Testis (tissue), 5 donors: ENCODE measurements at places on chromosomes 3 and 15.

DNA sequence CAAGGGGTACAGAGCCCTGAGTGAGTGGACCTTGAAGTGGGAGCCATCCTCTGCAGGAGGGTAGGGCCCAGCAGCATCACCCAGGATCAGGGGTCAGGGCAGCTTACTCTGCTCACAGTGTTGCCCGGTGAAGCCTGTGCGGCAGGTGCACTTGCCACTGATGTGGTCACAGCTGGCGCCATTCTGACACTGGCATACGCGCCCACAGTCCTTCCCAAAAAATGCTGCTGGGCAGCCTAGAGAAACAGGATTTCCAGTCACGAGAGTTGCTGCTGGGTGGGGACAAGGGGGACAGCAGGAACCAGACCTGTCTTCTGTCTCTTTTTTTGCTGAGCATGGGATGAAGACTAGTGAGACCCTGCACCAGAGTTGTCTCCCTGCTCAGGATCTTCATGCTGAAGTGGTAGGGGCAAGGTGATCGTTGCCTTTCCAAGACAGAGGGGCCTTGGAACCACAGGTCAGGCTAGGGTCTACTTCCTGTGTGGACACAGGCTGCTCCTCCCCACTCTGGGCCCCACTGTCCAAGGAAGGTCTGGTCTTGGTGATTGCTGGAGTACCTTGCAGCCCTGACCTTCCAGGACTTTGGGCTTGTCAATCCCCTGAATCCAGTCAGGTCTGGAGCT, 46.9 kb downstream of the RAB11A start:
- no peak for DNase-seq

GRCh38 chr3:141313093-141313683, 55.1 kb upstream of the ZBTB38 start:
- no peak for DNase-seq

DNA sequence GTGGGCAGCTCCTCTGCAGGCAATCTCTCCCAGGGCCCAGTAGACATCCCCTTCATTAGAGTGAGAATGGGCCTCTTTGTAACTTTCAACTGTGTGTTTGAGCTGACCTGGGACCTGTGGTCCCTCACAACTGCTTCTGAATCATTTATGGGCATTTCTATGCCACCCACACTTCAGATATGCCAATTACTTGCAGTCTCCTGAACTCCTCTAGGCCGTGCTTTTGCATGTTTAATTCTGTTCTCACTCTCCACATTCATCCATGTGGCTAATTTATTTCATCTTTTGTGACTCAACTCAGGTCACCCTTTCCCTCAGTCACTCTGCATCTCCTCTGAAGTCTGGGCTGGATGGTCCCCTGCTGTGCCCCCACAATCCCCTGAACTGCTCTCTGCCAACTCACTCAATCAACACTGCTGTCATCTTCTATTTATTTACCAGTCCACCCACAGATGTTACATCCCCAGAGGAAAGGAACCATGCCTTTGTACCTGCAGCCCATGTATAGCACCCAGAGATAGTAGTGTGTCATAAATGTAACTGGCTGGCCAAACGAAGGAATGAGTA, 364.7 kb downstream of the EPHB1 start:
- DNase-seq, result no peak

GRCh38 chr3:155038203-155038554, 41.9 kb upstream of the MME start:
- DNase-seq, result no peak

GRCh38 chr15:50764461-50765194, 878 bp downstream of the SPPL2A start:
- no peak for DNase-seq

DNA sequence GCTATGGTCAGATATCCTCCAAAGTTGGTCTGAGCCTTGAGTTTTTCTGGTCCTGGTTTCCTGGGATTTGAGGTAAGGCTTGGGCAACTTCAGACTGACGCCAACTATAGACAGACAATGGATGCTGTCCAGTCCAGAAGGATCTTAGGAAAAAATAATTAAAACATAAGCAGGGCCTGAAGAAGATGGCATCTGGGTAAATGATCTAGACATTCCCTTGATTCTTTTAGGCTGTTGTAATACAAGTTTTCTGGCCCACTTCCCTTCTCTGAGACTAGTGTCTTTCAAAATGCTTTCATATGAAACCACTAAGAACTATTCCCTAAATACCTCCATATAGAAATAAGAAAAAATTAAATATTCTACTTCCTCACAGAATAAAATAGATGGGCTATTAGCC, 47.7 kb upstream of the PLXND1 start:
- DNase-seq, result no peak

GRCh38 chr3:134334231-134334900, 39.9 kb downstream of the AMOTL2 start:
- DNase-seq, result no peak

DNA sequence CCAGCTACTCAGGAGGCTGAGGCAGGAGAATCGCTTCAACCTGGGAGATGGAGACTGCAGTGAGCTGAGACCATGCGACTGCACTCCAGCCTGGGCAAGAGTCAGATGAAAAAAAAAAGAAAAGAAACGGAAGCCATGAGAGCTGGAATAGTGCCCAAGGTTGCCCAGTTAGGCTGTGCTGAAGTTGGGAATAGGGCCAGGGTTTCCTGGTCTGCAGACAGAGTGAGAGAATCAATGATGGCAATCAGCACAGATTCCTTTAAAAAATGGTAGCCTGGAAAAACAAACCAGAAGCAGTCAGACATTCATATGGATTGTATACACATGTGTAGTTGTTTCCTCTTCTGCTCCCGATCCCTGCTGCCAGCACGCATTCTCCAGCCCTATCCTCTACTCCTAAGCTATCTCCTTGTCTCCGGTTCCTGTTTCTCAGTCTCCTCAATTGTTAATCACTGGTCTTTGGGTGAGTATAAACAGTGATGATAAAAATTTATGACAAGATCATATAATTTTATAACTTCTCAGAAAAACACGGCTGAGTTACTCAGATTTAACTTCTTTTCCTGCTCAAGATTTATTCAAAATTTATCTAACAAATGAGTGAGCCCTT, 316.2 kb upstream of the UMPS start:
- peak; percentile 70 for DNase-seq

DNA sequence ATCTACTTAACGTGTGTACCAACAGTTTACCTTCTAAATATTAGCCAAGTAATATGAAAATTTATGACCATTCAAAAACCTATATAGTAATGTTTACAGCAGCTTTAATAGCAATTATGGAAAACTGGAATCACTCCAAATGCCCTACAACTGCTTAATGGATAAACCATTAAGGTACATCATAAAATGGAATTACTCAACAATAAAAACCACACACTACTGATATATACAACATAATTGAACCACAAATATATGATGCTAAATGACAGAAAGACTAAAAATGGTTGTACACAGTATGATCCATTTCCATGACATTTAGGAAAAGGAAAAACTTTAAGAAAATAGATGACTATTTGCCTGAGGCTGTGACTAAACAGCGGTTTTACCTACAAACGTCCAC, 467.1 kb upstream of the EPHA6 start:
- DNase-seq, result no peak

DNA sequence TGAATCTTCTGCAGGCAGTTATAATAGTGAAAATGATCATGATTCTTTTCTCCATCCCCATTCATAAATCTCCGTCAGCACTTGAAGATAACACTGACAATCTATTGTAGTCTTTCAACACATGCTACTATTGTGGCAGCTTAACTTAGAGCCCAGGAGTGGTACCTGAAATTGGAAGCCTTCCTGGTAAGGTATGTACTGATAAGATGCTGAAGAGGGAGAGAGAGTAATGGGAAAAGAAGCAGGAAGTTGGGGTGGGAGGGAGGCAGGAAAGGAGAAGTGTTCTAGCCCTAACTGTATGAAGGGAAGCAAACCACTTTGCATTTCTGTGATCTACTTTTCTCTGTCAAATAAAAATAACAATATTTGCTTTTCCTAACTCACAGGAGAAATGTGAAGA, 197.4 kb upstream of the RORA start:
- DNase-seq, result no peak

- DNase-seq, result no peak
These were observed 12.1 kb downstream of the GATA2 start for GRCh38 chr3:128480717-128481437.

DNA sequence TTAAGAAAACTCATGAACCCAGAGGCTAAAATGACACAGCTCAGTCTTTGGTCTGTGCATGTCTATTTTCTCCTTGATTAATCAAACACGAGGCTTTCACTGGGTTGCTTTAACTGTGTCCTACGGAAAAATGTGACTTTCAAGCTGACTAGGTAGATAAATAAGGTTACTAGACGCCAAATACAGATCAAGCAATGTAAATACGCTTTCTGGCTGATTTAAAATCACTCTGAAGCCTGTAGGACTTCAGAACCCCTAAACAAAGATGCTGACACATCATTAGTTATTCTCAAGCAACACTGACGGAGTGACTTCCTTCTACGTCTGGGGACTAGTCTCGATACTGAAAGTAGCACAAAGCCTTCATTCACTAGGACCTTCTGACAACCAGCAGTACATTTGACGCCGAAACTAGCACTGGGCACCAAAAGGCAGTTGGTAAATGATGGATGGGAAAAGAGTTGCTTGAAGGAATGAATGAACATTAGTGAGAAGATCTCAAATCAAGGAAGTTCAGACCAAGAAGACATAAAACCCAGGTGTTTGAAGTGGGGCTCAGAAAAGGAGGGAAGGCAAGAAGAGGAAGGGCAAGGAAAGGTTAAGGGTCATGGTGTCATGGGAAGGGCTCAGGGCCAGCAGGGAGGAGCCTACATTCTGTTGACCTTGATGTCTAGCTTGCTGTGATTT, 67.1 kb upstream of the CDV3 start:
- DNase-seq, result no peak
